ENCODE measurements at places on chromosomes 16 and 17.
A peak's percentile ranks its signal among the peaks of the same experiment; 100 is the strongest.

GRCh38 chr17:7343250-7343649, 6.9 kb downstream of the ACAP1 start:
- no peak for DNase-seq

GRCh38 chr16:88472637-88473205, 19.6 kb downstream of the ZFPM1 start:
- DNase-seq = peak; percentile 74

DNA sequence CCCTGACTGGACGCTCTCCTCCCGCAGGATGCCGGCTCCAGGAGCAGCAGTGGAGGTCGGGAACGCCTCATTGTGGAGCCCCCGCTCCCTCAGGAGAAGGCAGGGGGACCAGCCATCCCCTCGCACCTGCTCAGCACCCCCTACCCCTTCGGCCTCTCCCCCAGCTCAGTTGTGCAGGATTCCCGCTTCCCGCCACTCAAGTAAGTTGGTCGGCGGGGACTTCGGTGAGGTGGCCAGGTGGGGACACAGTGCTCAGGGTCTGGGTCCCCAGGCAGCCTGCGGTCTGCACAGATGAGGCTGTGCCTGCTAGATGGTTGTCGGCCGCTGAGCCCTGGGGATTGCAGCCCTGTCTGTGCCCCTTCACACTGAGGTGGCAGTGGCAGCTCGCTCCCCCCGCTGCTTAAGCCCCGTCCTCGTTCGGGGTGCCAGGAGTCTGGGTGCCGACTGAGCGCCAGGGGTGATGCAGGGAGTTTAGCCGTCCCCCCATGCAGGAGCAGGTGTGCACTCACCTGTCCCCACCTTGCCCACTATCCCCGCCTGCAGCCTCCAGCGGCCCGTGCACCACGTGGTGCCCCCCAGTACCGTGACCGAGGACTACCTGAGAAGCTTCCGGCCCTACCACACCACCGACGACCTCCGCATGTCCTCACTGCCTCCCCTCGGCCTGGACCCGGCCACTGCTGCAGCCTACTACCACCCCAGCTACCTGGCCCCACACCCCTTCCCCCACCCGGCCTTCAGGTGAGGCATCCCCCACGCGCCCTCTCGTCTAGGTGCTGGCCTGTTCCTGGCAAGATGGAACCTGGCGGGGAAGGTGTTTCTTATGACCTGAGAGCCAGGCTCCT, 34.3 kb downstream of the GINS2 start:
- no peak for DNase-seq

DNA sequence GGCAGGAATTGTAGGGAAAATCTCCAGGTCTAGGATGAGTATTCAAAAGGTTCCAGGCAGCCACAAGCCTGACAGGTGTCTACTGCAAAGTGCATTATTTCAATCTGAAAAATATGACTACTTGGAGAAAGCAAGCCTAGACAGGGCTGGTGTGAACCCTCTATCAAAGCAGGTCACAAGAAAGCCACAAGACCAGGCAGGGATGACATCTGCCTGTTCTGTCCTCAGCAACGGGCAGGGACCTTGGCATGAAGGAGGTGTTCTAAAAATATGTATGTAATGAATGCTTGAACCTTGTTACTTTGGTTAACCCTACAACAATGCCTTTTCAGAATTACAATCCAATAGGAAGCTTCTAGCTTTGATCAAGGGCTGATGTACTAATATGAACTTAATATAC, 1.2 kb upstream of the COX6A2 start:
- DNase-seq = no peak

- no peak for DNase-seq
Observed at GRCh38 chr16:68776821-68777485, 39.9 kb downstream of the CDH1 start.

DNA sequence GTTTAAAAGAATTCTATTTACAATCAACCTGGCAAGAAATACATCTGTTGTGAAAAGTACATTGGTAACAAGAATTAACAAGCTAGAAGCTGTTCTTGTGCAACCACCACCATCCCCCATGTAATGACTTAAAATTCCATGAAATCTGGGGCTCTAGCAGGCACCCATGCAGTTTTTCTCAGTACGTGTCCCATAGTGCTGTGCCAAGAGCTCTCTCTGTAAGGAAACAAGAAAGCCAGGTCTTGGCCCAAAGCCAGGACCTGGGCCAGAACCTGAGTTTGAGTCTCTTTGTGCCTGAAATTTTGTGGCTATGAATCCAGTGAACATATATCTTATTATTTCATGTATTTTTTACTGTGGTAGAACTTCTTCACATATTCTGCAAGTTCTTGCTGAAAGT, 46.6 kb downstream of the NUP93 start:
- DNase-seq = peak; percentile 79

- no peak for DNase-seq
Observed at GRCh38 chr16:49970797-49971431, 54.1 kb upstream of the CNEP1R1 start.

DNA sequence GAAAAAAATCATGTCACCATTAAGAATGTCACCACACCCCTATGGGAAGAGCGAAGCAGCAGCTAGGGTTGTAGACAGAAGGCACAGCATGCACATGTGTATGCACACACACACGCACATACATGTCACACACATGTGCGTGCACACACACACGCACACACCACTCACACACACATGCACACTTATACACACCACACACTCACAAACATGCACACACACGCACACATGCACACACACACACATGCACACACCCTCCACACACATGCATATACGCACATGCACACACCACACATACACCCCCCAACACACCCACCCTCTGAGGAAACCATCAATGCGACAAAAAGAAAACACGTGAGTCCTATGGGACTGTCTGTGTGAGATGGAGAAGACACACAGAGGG, 205.4 kb downstream of the ENGASE start:
- DNase-seq = no peak

DNA sequence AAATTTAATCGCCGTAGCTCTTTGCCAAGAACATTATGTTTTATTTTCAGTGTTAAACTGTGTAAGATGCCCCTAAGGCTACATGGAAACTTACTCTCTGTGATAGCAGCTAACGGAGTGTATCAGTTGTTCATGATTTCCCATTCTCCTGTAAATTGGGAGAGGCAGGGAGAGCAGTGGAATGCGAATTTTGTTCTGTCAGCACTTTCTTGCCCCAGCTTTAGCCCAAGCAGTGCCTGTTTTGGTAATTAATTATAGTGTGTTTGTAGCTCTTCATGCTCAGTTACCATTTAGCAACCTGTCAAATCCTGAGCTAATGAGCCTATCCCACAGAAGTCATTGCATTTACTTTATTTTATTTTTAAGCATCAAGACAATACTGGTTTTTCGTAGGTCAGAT, 475.1 kb upstream of the RBFOX1 start:
- DNase-seq = no peak

- peak; percentile 14 for DNase-seq
Observed at GRCh38 chr17:61593426-61593825, 2.4 kb upstream of the NACA2 start.

DNA sequence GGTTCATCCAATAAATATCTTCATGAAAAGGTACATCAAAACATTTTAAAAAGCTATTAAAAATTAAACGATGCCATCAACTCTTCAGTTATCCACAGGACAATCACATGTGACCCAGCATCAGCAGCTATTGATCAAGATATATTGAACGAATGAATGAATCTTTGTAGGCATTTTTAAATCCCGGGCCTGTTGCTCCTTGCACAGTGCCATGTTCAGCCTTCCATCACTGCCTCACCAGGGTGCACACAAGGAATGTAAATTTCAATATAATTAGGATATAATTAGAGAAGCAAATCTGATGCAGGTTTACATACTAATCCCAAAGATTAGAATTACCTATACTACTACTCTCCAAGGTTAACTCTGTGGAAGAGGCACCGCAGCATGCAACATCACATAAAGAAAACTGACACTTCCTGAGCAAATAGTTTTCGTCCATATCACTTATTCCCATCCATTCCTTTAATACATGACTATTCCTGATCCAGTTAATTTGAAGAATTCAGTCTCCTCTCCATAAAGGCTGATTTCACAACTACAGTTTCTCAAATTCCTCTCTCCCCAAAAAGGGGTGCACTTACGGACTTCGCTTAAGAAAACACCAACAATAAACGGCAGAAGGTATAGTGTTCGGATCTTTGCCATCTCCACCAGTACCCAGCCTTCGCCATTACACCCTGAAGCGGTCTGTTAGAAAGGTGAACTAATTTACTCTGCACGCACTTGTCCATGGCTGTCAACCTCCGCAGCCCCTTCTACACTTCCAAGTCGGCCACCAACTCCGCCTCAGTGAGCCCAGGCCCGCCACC, 938 bp downstream of the NCOR1 start:
- DNase-seq = peak; percentile 22

GRCh38 chr17:8873801-8874715, 6.6 kb upstream of the PIK3R6 start:
- DNase-seq = no peak

GRCh38 chr17:51056813-51057510, 63.7 kb downstream of the SPAG9 start:
- peak; percentile 94 for DNase-seq

- no peak for DNase-seq
Observed at GRCh38 chr17:59694344-59694743, 12.9 kb downstream of the PTRH2 start.

DNA sequence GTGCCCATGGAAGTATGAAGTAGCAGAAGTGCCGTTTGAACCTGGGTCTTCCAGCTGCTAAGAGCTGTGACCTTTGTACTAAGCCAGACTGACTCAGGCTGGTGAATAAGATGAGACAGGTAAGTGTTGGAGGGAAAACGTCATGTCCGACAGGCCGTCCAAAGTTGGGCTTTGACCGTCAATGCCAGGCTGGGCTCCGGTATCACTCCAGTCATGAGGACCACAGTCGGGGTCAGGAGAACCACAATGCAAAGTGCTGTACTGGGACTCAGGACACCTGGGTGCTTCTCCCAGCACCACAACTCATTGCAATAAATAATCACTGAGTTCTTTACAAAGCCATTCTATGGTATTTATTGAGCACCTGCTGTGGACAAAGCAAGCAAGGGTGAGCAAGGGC, 268.6 kb downstream of the HAPSTR1 start:
- no peak for DNase-seq

DNA sequence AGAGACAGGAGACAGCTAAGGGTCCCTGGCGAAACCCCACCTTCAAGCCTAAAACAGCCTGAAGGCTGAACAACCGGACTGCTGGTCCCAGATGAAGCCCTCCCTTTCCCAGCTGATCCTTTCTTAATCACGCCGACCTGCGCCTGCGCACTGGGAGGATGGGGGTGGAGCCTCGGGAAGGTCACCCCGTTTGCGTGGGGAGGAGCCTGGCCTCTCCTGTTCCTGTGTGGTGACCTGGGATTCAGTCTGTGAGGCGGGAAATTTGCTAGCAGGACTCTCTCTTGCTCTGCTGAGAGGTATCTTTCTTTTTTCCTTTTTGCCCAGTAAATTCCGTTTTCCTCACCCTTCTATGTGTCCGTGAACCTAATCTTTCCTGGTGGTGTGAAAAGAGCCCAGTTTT, 9.6 kb downstream of the FAM20A start:
- DNase-seq = no peak

- DNase-seq = peak; percentile 4
Observed at GRCh38 chr16:31354394-31355291, at the start of gene ITGAX. ITGAX (plus strand) TSS chr16:31355176; CDS start chr16:31355255, 79 bp downstream.

DNA sequence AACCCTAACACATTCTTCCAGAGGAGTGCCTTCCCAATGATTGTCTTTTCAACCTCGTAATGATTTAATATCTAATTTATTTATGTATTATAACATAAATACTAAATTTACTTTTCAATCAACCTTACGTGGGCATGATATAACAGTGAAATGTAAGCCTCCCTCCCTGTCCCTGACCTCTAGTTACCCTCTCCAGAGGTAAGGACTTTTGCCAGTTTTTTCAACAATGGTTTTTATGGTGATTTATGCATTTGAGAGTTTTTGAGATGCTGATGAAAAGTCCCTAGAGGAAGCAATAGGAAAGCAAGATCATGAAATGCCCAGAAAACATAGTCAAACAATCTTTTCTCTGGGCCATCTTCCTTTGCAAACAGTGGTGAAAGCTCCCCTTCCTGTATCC, 35.2 kb upstream of the PLLP start:
- DNase-seq = peak; percentile 60

GRCh38 chr17:45722161-45722560, 62.0 kb upstream of the CRHR1 start:
- DNase-seq = no peak

GRCh38 chr16:1678500-1679098, 520 bp downstream of the JPT2 start:
- DNase-seq = peak; percentile 23

DNA sequence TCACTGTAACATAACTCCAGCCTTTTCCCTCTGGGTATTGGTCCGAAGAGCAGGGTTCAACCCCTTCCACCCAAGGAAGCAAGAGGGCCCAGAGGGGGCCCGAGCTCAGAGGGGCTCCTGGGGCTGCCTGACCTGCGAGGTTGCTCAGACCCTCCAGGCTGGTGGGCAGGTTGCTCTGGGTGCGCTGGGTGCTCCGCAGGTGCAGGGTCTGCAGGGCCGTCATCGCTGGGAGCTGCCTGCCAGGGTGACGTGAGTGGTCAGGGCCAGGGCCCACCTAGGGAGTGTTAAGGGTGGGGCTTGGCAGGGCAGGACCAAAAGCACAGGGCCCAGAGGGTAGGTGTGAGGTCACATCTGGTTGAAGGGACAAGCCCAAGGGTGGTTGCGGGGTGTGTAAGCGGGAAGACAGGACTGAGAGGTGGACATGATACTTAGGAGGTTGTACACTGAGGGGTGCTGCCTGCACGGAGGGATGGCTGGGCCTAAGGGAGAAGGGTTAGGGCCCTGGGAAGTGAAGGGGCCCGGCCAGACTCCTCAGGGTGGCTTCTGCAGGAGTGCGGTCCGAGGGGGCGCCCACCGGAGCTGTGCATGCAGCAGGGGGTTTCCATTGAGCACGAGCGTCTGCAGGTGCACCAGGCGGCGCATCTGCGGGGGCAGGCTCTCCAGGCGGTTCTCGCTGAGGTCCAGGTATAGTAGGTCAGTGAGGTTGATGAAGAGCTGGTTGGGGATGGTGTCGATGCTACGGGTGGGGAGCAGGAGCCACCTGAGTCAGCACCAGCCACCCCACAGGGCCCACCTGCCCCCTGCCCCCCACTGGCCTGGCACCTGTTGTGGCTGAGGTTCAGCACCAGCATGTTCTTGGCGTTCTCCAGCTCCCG, 4.4 kb downstream of the FLII start:
- DNase-seq = no peak

GRCh38 chr17:54372069-54372749, 528.4 kb upstream of the TOM1L1 start:
- DNase-seq = no peak

GRCh38 chr17:17151962-17152361, 54.2 kb downstream of the PLD6 start:
- DNase-seq = peak; percentile 95

GRCh38 chr17:77916264-77916663, 42.2 kb upstream of the TNRC6C start:
- DNase-seq = no peak

GRCh38 chr16:56298948-56299596, 107.8 kb downstream of the GNAO1 start:
- no peak for DNase-seq

DNA sequence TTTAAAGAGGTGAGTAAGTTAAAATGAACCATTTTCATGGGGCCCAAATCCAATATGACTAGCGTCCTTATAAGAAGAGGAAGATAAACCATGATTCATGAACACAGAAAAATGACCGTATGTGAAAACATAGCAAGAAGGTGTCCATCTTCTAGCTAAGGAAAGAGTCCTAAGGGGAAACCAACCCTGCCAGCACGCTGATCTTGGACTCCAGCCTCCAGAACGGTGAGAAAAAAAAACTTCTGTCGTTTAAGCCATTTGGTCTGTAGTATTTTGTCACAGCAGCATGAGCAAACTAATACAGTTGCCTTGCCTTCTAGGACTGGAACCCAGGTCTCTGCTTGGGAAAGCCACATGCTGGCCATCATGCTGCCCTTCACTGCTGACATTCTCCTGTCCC, 4.2 kb upstream of the TMEM132E start:
- no peak for DNase-seq

All from fibroblast of the aortic adventitia (primary cell).